ENCODE measurements at places on chromosomes 13 and 19.

GRCh38 chr19:51024924-51025323, 1.5 kb downstream of the KLK11 start:
- DNase-seq, result no peak

GRCh38 chr19:27828829-27829228, 1384.1 kb downstream of the UQCRFS1 start:
- DNase-seq, result no peak

DNA sequence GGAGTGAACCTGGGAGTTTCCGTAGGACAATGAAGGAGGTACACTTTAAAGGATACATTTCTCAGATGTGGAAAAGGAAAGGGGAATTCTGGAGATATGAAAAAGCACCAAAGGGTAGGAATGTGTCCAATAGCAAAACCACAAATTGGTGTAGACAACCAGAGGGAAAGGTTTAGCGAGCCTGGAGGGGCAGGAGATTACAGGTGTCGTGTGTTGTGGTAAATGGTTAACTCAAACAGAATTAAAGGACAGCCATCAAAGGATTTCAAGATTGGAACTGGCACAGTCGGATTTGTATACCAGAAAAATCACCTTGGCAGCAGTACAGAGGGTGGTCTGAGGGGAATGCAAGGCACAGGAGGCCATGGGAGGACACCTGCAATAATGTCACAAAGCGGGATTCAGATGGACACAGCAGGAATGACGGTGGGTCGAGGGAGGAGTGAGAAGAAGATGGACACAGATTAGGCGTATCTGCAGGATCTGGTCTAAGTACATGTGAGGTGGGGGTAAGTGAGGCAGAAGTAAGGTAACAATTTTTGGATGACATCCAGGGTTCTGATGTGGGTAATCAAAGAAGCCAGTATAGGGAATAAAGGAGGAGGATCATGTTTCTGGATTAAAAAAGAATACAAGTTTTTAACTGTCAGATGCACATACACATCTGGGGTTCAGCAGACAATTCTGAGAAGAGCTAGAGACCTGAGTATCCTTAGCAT, 361.6 kb downstream of the KLF12 start:
- no peak for DNase-seq

GRCh38 chr13:43134868-43135267, 111.5 kb downstream of the DNAJC15 start:
- DNase-seq, result no peak

DNA sequence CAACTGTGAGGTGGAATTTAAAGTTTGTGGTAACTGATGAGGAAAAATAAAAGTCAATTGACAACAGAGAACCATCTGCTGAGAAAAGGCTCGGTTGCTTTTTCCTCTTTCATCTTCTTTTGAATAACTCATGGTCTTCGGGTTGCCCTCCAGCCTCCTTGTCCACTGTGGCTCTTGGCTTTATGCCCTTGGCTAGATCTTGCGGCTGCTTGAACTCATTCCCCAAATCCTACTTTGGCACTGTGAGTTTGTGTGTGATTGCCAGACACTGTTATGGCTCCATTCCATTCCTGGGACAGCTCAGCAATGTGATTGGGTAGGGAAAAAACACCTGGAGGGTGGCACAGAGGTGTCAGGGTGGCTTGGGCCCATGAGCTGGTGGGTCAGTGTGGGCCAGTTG, 387.4 kb downstream of the DLEU7 start:
- no peak for DNase-seq

- DNase-seq, result no peak
Measured at GRCh38 chr13:29733147-29733611, 117.2 kb downstream of the UBL3 start.
